CD4-positive, alpha-beta T cell treated with Interleukin-17A for 1 hour (primary cell): ENCODE measurements at places on chromosomes 11 and 22.
A peak's percentile ranks its signal among the peaks of the same experiment; 100 is the strongest.

DNA sequence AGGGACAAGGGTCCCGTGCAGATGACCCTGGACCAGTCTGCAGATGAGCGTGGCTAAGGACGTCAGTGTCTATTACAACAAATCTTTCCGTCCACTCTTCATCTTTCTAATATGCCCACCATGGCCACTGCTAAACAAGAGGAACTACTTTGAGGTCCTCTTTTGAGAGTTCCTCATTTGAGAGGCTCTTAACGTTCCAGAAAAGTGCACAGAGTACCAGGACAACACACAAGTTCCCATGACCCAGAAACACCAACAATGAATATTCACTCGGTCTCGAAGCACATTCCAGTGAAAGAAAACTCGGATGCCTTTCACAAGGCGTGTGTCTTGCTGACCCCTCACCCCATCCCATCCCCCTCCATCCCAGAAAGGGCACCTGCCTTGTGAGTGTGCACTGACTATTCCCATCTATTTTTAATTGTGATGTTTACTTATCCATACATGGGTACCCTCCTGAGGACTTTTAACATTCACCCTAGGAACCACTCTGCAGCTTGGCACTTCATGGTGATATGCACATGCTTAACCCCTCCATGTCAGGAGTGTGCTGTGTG lies 157.0 kb downstream of the SHANK2 start:
- no peak for DNase-seq

DNA sequence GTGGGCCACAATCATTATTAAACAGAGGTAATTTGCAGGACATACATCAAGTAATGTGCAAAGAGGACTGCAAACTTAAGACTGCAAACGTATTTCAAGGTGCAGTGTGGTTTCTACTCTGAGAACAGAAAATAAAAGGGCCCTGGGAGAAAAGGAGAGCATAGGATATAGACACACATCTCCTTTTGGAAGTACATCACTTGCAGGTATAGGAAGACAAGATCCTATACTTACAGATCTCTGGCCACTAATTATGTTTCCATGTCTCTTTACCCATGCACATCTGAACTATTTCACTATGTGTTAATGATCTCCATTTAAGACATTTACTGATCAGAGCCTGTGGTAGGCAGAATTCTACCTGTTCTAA lies 47.7 kb downstream of the PIWIL3 start:
- DNase-seq: no peak

DNA sequence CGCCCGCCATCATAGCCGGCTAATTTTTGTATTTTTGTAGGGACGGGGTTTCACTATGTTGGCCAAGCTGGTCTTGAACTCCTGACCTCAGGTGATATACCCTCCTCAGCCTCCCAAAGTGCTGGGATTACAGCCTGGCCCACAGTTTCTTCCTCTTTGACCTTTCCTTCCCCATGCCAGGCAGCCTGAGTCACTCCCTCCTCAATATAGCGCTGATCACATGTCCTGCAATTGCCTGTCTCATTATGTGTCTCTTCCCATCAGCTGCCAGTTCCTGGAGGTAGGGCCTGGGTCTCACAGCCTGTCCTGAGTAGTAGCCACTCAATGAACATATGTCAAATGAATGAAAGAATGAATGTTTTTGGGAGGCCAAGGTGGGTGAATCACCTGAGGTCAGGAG lies 43.0 kb upstream of the CCDC134 start:
- no peak for DNase-seq

DNA sequence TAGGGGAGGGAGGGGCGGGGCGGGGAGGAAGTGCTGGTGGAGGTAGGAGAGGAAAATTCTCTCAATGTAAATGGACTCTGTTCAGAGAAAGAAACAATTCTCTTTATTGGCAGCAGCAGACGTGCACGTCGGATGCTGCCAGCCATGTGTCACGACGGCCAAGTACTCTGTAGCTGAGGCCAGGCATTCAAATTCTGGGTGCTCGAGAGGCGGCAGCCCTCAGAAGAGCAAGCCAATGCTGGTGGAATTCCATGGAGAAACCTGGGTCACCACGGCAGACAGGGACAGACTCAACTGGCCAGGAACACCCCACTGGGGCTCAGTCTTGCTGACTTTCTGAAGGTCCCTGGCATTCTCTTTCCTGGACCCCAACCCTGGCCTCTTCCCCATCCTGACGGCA lies 90.8 kb downstream of the ABTB2 start:
- no peak for DNase-seq

DNA sequence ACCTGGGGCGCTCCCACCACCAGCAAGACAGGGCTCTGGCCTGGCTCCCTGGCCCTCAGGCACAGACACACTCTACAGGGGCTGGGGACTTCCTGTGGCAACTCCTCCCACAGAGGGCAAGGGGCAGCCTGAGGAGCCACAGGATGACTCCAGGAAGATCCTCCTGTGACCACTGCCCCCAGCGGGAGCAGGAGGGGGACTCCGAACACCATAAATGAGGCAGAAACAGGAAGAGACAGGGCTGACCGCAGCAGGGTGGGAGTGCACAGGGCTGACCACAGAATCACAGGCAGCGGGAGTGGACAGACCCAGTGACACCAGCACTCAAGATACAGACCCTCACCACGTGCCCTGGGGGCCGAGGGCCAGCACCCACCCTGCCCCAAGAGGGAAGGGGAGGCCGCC lies 10.8 kb downstream of the ARAP1 start:
- peak; percentile 34 for DNase-seq

- no peak for DNase-seq
These were observed 34.7 kb downstream of the OPCML start for GRCh38 chr11:133497477-133498140.

DNA sequence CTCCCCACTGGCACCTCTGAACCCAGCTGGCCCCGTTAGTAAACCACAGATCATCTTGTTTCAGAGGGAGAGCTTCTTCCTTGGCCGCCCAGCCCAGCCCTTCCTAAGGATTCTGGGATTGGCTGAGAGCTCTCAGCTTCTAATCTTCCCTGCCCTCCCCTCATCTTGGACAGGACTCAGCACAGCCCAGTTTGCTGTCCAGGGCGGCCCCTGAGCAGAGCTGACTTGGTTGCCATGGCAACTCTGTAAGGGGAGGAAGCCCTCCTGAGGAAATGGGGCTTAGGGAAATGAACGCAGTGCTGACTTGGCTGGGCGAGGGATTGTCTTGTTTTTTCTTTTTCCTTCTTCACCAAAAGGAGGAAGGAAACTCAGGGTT lies 4.6 kb downstream of the APOL4 start:
- DNase-seq: no peak

DNA sequence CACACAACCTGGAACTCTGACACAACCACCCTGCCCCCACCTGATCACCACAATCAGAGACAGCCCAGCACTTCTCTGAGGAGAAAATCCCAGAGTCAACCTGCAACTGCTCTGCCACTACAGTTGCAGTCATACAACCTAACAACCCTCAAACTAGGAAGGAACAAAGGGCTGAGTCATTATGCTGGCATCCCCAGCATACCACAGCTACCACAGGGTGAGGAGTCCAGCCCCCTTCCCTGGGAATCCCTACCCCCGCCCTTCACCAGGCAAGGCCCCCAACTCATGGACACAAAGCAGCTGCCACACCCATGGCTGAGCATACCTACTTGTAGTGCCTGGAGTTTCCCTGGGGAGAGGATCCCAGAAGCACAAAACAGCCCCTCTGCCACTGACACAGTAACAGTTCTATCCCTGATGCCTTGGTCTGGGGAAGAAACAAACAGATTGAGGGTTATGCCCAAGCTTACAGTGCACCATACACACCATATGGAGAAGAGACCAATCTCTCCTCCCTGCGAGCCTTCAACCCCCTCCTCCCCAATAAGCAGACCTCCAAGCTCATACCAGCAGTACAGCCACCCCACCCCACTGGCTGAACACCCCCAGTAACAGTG lies 68.5 kb upstream of the C11orf58 start:
- no peak for DNase-seq

- DNase-seq: no peak
These were observed 3.0 kb downstream of the TMEM218 start for GRCh38 chr11:125108469-125108868.

DNA sequence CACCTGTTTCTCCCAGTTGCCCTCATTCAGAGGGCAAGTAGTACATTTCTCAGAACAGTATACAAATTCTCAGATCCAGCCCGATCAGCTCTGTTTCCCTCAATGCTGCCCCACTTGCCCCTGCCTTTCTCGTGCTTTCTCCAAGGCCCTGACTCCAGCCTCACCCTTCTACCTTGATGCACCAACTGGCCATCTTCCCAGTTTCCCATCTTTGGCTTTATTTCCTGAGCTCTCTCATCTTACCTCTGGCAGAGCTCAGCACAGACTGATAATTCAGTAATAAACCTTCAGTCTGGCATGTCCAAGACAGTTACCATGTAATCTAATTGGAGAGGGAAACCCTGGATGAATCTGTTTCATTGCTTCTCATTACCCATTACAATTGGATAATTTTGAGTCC lies 184.5 kb upstream of the ISX start:
- DNase-seq: no peak

GRCh38 chr11:73223998-73224730 lies 6.1 kb downstream of the P2RY2 start:
- DNase-seq: no peak

DNA sequence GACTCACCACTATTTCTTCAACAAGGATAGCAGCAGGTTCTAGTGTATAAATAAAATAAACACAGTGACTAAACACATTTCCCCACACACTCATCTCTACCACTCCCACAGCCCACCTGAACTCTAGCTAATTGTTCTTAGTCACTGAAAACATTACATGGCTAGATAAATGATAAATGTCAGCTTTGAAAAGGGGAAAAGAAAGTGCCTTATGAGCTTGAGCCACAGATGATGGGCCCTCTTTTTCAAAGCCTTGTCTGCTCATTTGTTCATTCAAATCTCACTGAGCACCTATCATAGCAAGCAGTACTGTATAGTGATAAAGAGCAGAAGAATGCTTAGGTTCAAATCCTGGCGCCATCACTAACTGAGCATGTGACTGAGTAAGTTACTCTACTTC lies 58.3 kb downstream of the SIK3 start:
- no peak for DNase-seq

- no peak for DNase-seq
These were observed 27.6 kb downstream of the GALNT18 start for GRCh38 chr11:11594162-11594561.

- no peak for DNase-seq
These were observed 96.4 kb downstream of the CCDC83 start for GRCh38 chr11:85951428-85952107.

- DNase-seq: peak; percentile 72
These were observed 22.2 kb downstream of the CASP5 start for GRCh38 chr11:105000797-105001196.

DNA sequence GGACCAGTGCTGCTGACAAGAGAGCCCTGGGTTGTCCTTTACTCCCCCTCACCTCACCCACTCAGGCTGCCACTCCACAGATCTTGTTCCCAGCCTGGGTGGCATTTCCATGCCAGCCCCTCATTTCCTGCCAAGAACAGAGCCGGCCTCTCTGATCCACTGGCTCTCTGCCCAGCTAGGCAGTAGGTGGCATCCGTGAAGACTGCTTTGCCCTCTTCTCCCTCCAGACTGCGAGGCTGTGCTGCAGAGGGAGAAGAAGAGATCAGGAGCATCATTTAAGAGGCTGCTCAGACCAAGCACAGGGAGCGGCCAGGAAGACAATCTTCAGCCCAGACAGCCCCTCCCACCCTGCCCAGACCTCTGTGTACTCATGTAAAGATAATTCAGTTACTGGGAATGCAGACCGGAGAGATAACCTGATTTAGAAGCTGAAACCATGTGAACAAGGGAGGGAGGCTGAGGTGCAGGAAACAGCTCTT lies 126.9 kb upstream of the NCAM1 start:
- no peak for DNase-seq

- no peak for DNase-seq
These were observed 2.3 kb upstream of the CATSPERZ start for GRCh38 chr11:64297699-64298358.

DNA sequence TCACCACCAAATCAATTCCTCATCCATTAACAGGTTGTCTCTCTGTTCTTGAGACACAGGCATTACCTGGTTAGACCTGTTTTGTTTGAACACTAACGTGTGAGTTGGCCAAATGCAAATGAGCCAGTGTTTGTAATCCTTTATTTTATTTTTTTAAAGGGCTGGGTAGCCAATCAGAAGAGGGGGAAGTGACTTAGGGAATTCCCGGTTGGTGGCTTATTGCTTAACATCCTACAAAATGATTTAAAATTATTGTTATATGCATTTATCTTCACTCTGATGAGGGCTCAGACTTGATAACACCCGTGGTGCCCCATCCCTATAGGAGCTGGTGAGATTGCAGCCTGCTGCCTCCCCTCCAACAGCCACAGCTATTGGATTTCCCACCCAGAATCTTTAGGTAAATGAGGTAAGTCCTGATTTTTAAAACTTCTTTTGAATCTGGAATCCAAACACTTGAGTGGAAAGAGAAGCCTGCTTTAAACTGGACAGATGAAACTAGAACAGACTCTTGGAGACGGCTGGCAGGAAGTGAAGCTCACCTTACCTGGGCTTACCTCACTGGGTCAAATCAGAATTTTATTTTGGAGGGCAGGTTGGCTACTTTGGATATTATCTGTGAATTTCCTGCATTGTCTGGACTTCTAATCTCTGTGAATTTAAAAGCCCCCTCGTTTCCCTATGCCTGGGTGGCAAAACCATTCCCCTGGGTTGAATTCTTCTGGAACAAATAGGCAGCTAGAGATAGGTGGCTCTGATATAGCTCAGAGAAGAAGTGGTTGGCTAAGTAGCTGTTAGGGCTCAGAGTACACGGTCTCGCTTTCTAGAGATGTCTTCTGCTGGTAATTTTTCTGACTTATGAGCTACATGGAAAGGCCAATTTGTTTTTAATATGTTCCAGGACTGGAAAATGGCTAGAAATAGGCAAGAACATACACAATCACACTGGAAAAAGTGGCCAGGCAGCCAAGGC lies at the start of gene EHF:
TSS of gene EHF (plus strand) at position 274 of the 973 bp plus-strand sequence. CDS start 21,538 bp downstream, outside the sequence.
- no peak for DNase-seq

DNA sequence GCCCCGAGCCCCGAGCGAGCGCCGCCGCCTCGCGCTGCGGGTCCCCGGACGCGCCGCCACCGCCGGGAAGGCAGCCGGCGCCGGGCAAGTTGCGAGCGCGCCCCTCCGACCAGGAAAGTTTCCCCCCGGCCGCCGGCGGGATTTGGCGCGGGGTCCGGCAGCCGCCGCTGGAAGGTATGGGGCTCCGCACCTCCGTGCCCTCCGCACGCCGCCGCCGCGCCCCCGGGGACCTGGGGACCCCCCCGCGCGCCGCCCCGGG lies 281 bp downstream of the TSPAN18 start:
- no peak for DNase-seq

DNA sequence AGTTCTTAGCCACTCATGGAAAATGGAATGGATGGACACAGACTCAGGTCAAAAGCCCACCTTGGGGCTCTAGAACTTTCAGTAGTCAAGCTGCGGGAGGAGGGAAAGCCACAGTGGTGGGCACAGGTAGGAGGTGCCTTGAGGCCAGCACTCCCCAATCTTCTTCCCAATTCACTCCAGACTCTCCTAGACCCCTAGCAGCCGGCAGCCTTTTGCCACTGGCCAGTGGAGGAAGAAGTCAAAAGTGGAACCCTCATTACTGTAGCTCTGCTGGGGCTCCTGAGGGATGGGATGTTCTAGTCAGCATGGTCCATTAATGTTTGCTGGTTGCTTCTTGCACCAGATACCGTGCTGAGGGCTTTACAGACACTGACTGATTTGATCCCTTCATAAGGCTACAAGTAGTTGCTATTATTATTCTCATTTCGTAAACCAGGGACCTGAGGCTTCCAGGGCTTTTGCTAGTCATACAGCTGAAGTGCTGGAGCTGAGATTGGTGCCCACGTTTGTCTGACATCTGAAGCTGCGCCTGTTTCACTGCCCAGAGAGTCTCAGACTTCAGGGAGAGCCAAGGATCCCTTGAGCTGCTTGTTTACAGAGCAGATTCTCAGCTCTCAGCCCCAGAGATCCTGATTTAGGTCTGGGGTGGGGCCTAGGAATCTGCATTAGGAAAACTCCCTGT lies 1.1 kb downstream of the UCP3 start:
- no peak for DNase-seq

- no peak for DNase-seq
These were observed 15.9 kb downstream of the KCTD17 start for GRCh38 chr22:37067428-37067827.
